Mammary epithelial cell (primary cell): ENCODE measurements at places on chromosomes 2 and 18.

DNA sequence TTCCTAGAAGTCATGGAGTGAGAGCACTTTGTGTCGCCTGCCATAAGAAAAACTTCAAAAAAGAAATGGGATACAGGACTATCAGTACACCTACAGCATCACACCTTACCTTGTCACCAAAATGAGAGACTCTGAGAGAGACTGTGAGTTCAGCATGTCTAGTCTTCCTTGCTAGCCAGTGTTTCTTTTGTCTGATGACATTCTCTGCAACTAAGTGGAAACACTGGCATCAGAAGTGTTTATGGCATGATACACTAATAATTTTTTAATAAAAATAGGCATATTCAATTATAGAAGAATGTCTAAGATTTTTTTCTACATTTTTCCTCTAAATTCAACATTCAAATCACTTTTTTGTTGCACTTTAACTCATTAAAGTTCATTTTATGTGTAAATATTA is 9.0 kb downstream of the RBM43 start:
- DNase-seq, result no peak

- no peak for DNase-seq
Observed at GRCh38 chr18:55243857-55244256, 284.6 kb upstream of the CCDC68 start.

- DNase-seq, result no peak
Observed at GRCh38 chr2:96694816-96695455, 44.9 kb downstream of the LMAN2L start.

DNA sequence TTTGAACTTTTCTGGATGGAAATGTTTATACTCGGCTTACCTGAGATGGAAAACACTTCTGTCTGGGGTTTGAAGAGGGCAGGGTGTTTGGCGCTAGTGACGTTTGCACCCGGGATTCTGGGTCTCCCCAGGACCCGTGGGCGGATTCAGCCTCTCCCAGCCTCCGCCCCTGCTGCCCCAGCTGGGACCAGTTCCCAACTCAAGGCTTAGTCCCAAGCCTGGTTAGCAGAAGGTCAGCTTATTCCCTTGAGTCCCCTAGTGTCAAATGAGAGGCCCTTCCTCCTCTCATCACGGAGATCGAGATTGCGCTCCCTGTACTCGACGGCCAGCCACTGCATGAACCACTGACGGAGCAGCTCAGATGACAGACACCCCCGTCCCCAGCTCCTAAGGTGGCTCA is 123.2 kb downstream of the RTP5 start:
- DNase-seq, result no peak
